Aortic smooth muscle cell (primary cell): ENCODE measurements at places on chromosomes 5 and 9. TPM values are rescaled to one million over a fixed set of nuclear protein-coding genes. Genes with fewer than 3 reads are reported as not detected.

Gene NPDC1
- 21.4 and 28.4 TPM in 2 replicates for total RNA-seq

Gene SGCD
- 16.9 and 37.3 TPM in 2 replicates for total RNA-seq

Gene HACD4
- 1.2 and 1.7 TPM in 2 replicates for total RNA-seq

Gene IGFBPL1
- not detected in 2 replicates for total RNA-seq

Gene IER5L
- total RNA-seq = 93.6 and 93.7 TPM in 2 replicates

Gene QSOX2
- 8.6 and 9.9 TPM in 2 replicates for total RNA-seq

Gene GRAMD2B
- total RNA-seq = 17.3 and 27.4 TPM in 2 replicates

Gene ERBIN
- 49.4 and 66.0 TPM in 2 replicates for total RNA-seq

Gene DMRT3
- total RNA-seq = not detected in 2 replicates

Gene ITGA1
- total RNA-seq = 97.9 and 136 TPM in 2 replicates

Gene NSG2
- not detected in 2 replicates for total RNA-seq

Gene PRRX2
- 29.0 and 32.8 TPM in 2 replicates for total RNA-seq

Gene LAMC3
- total RNA-seq = under 0.01 and 0.12 TPM in 2 replicates

Gene PCDHB2
- total RNA-seq = 1.7 and 3.8 TPM in 2 replicates

Gene CORO2A
- under 0.01 and 0.06 TPM in 2 replicates for total RNA-seq

Gene ELOVL7
- total RNA-seq = under 0.01 TPM in 1 of 2 replicates, not detected in the other

Gene TTC23L
- 0.13 and 0.31 TPM in 2 replicates for total RNA-seq

Gene ADAMTSL2
- 0.06 and 0.79 TPM in 2 replicates for total RNA-seq

Gene SLC46A2
- total RNA-seq = not detected in 2 replicates

Gene INSL6
- total RNA-seq = not detected in 2 replicates

Gene MEIKIN
- total RNA-seq = 0.06 TPM in 1 of 2 replicates, not detected in the other

Gene PCDH12
- total RNA-seq = 1.7 and 3.6 TPM in 2 replicates

Gene GAS1
- 5.5 and 5.7 TPM in 2 replicates for total RNA-seq

Gene TMC1
- 0.53 and 0.93 TPM in 2 replicates for total RNA-seq
